ENCODE measurements at places on chromosomes 7 and 10. TPM values are rescaled to one million over a fixed set of nuclear protein-coding genes. Genes with fewer than 3 reads are reported as not detected.

BTBD16 gene
- 0.13 TPM for polyA plus RNA-seq

CCL26 gene
- 9.5 TPM for polyA plus RNA-seq

C10orf95 gene
- 0.24 TPM for polyA plus RNA-seq

LRRC4 gene
- 2.2 TPM for polyA plus RNA-seq

NACAD gene
- polyA plus RNA-seq = 3.8 TPM

TEX36 gene
- polyA plus RNA-seq = not detected

GRID2IP gene
- polyA plus RNA-seq = 0.24 TPM

EPHA1 gene
- polyA plus RNA-seq = 0.07 TPM

SFR1 gene
- polyA plus RNA-seq = 9.6 TPM

TET1 gene
- 0.75 TPM for polyA plus RNA-seq
